ENCODE measurements at places on chromosomes 16 and 17.

GRCh38 chr17:61634942-61635538 lies 44.0 kb upstream of the NACA2 start:
- no peak for DNase-seq

GRCh38 chr16:73036074-73036826 lies 11.7 kb downstream of the ZFHX3 start:
- DNase-seq = no peak

DNA sequence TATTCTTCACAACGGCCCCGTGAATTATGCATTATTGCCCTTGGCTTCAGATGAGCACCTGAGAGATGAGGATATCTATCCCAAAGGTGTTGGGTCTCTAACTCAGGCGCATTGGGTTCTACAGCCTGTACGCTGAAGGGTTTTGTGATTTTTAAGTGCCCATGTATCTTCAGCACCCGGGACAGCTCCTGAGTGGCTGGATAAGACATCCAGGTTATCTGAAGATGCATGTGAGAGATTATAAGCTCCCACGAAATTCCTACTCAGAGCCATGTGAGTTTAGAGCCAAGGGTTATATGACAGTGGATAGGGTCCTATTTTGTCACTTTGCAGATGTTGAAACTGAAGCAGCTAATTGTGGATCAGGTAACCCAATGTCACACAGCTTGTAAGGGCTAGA lies 612.3 kb upstream of the EEF2KMT start:
- no peak for DNase-seq

- no peak for DNase-seq
Measured at GRCh38 chr16:47984669-47985068, 171.1 kb downstream of the ABCC12 start.

DNA sequence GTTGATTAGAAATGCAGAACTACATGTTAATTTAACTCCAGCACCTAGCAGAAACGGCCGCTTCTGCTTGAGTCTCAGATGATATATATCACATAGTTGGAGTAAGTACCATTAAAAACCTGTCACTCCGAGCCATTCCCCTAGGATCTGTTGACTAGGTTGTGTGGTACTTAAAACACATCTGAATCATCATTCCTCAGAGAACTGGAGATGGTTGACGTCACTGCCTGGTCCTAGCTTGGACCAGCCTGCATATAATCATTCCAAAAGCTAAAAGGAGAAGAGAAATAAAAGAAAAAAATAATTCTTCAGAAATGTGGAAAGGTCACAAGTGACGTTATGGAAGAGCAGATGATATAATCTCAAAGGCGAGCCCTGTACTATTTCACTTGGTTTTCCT lies 31.3 kb upstream of the RASL10B start:
- no peak for DNase-seq

GRCh38 chr17:82003411-82004381 lies 19.0 kb downstream of the CENPX start:
- DNase-seq = no peak

GRCh38 chr16:14672403-14672971 lies 21.6 kb downstream of the PLA2G10 start:
- DNase-seq = no peak

DNA sequence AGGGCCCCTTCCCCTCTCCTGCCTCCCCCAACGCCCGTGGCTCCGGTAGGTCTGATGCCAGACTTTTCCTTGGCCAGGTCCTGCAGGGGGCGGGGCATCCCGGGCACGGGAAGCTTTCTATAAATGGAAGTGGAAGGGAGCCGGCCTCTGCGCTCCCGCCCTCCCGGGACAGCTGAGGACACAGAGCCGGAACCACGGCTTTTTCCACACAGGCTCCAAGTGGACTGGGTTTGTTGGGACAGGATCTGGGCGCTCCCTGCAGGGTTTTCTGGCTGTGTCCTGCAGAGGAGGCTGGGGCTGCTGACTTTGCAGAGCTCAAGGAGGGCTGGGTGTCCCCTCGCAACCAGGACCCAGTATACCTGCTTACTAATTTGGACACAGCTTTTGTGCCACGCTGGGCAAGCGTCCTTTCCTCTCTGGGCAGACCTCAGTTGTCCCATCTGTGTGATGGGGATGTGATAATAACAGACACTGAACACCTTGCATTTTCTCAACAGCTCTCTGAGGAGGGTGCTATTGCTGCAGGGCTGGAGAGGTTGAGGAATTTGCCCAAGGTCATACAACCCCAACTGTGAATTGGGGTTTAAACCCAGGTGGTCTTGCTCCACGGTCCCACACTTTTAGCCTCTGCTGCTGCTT lies 1.8 kb downstream of the TNS4 start:
- DNase-seq = peak; percentile 26

GRCh38 chr17:79325709-79326430 lies 251.2 kb downstream of the ENGASE start:
- DNase-seq = no peak

DNA sequence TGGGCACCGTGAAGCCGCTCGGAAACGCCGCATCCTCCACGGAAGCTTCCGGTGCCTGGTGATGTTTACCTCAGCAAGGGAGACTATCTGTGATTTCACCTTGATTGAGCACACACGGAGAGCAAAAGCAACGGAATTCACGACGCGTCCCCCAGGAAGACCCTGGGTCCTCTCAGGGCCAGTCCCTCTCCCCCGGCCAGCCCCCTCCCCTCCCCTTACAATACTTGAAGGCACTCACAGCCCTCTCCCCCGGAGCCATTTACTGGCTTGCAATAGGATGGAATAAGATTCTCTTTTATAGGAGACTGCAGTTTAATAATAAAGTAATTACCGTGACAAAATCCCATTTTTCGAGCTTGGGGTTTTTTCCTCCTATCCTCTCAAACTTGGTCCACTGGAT lies 104.7 kb downstream of the ENGASE start:
- no peak for DNase-seq

- DNase-seq = no peak
Measured at GRCh38 chr16:63655846-63656245, 1466.0 kb downstream of the CDH11 start.

- peak; percentile 23 for DNase-seq
Measured at GRCh38 chr16:74574146-74574545, 32.8 kb downstream of the GLG1 start.

GRCh38 chr16:79011282-79011681 lies 589.3 kb downstream of the MAF start:
- no peak for DNase-seq

DNA sequence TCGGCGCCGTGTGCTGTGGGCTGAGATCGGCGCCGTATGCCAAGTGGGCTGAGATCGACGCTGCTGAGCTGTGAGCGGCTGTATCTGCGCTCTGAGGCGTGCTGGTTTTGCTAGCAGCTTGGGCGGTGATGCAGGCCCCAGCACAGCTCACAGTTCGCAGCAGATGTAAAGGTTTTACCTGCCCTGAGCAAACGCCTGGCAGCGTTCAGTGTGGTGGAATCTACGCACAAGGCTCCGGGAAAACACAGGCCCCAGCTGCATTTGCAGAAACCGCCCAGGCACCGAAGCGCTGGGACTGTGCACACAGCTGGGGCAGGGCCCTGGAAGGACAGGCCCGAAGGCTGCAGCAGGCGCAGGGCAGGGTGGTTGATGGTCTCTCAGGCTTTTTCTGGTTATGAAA lies 8.0 kb upstream of the ZNF469 start:
- no peak for DNase-seq

GRCh38 chr17:71828182-71828596 lies 292.6 kb upstream of the SOX9 start:
- no peak for DNase-seq

- no peak for DNase-seq
Measured at GRCh38 chr16:88815227-88815626, 3.5 kb upstream of the APRT start.
